Caki2 (cell line): ENCODE measurements at places on chromosomes 13 and 19. TPM values are rescaled to one million over a fixed set of nuclear protein-coding genes. Genes with fewer than 3 reads are reported as not detected.

DNA sequence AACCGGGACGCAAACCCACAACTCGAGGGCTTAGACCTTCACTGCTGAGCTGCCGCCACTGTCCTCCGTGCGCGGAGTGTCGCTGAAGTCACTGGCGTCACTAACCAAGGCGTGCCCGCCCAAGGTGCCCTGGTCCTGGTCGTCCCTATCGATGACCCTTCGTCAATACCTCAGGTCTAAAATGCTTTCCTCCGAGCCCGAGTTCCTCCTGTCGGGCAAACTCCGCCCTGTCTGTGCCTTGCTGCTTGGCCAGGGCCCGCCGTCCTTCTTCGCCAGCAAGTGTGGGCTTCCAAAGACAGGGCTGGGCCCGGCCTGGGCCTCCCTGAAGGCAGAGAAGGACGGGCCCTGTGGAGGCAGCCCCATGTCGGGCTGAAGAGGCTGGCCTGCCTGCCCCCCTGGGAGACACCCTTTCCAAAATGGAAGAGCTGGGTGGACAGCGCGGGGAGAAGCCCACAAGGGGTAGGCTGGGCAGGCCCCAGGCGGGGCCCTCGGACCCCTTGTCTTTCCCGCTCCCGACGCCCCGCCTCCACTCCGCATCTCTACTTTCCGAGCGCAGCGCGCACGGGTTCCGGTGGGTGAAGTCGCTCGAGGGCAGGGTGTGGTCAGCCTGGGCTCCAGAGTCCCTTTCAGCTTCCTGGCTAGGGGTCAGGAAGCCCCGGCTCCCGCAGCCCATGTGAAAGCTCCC is 13.4 kb downstream of the RB1 start:
- DNase-seq, result no peak

- no peak for DNase-seq
Observed at GRCh38 chr19:18765224-18765623, 25.9 kb downstream of the COMP start.

GRCh38 chr19:18290302-18291018 is 9.0 kb upstream of the JUND start:
- no peak for DNase-seq

ELAVL3 gene
- not detected in 2 replicates for total RNA-seq

RUBCNL gene
- total RNA-seq, result not detected in 2 replicates

SLITRK5 gene
- 0.06 and 0.17 TPM in 2 replicates for total RNA-seq
